Right renal pelvis (tissue), 4 donors: ENCODE measurements at places on chromosomes 6 and 20. TPM values are rescaled to one million over a fixed set of nuclear protein-coding genes. Genes with fewer than 3 reads are reported as not detected.

SNAP25 gene
- 7.4 TPM for polyA plus RNA-seq

MSH5 gene
- 21.1 TPM for polyA plus RNA-seq

ZCCHC3 gene
- polyA plus RNA-seq, result 51.3 TPM

PREX1 gene
- polyA plus RNA-seq, result 14.1 TPM

TCP11 gene
- polyA plus RNA-seq, result 2.7 TPM

HNF4A gene
- 54.4 TPM for polyA plus RNA-seq

CCDC170 gene
- 3.6 TPM for polyA plus RNA-seq

CYP24A1 gene
- 3.5 TPM for polyA plus RNA-seq

LGSN gene
- 0.82 TPM for polyA plus RNA-seq

- DNase-seq, result no peak
These were observed 1.1 kb downstream of the GLP1R start for GRCh38 chr6:39049575-39050283.

DNA sequence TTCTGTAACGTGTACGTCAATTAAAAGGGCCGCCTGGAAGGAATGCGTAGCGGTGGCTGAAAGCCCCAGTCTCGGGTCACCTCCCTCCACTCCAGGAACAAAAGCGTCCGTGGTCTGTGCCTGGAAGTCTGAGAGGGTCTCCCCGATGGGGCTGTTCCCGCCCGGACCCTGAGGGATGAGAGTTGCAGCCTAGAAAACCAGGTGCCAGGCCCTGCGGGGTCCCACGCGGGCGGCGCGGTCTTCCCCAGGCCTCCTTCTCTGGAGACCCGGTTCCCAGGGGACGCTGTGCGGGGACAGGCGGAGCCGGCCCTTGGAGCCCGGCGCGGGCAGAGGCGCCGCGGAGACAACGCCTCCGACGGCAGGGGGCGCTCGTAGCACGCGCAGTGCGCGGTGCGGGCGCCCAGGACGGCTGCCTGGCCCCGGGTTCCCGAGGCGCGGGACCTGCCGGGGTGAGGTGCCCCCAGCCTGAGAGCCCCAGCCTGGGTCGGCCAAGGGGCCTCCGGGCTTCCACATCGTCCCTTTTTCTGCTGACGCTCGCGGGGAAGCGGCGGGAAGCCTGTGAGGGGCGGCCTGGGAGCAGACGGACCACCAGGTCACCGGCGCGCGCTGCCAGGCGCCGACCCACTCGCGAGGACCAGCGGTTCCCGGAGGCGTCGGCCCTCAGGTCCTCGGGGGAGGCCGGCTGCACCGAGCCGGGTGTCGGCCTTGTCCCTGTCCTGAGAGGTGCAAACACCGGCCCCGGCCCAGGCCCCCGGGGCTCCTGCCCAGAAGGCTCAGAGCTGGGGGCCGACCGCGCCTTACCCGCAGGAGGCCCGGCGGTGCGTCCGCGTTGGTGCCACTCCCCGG, 5.3 kb upstream of the FOXC1 start:
- DNase-seq, result no peak

DNA sequence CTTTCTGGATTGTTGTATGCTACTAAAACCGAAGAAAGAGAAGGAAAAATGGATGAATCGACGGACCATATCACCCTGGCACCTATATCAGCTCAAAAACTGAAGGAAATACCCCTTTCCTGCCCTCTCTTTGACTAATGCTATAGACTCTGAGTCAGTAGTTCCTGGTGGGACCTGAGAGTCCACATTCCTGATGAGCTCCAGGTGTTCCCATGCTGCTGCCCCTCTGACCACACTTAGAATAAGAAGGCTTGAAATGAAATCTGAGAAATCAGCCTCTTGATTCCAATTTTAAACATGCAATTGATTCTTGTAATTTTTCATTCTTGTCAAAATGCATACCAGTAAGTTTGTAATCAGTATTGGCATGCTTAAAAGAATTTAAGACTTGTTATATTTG, 75.2 kb downstream of the PRL start:
- DNase-seq, result no peak

DNA sequence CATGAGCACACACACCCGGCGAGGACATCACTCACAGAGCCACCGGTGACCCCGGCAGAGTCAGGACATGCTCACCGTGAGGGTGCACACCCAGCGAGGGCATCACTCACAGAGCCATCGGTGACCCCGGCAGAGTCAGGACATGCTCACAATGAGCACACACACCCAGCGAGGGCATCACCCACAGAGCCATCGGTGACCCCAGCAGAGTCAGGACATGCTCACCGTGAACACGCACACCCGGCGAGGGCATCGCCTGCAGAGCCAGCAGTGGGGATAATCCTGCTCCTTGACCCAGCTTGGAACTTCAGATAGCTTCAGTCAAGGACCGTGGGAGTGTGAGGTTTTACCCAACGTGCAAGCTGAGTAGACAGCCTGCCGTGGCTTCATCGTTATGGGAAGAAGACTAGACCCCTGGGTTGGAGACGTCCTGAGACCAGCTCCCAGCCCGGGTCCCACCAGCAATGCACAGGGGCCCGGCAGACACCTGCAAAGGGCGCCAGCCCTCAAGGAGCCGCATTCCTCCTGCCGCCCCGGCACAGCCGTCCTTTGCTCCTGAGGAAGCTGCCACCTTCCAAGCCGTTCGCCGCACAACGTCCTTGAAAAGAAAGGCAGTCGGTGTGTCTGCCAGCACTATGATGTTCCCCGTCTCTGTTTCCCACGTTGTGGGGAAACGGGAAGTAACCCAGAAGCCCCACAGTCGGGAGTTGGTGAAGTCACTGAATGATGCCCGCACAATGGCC, 192.3 kb downstream of the DLL1 start:
- no peak for DNase-seq

DNA sequence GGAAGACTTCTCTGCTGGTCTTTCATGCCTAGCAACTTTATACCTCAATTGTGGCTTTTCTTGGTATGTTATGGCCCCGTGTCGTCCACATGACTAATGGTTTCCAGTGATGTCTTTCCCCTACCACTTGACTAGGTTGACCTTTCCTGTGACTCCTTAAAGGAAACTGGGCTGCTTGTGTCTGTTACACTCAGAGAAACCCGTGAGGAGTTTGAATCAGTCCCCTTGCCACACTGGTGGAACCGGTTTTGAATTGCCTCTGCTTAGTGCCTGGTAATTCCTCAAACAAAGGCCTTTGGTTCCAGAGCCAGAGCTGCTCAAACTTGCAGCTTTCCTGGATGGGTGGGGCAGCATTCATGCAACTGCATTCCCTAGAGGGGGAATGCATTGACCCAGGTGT, 21.9 kb downstream of the ECT2L start:
- no peak for DNase-seq

- DNase-seq, result no peak
These were observed 12.9 kb upstream of the NQO2 start for GRCh38 chr6:2986722-2987221.

GRCh38 chr20:46739431-46740213, 30.2 kb downstream of the SLC2A10 start:
- no peak for DNase-seq

- no peak for DNase-seq
These were observed 32.3 kb upstream of the OVOL2 start for GRCh38 chr20:18090044-18090443.

GRCh38 chr6:46741482-46741881, 5.3 kb upstream of the ANKRD66 start:
- DNase-seq, result no peak

- DNase-seq, result no peak
These were observed 35.6 kb downstream of the RIOK1 start for GRCh38 chr6:7424967-7425807.

- DNase-seq, result no peak
These were observed 42.0 kb upstream of the MCHR2 start for GRCh38 chr6:100035873-100036653.

DNA sequence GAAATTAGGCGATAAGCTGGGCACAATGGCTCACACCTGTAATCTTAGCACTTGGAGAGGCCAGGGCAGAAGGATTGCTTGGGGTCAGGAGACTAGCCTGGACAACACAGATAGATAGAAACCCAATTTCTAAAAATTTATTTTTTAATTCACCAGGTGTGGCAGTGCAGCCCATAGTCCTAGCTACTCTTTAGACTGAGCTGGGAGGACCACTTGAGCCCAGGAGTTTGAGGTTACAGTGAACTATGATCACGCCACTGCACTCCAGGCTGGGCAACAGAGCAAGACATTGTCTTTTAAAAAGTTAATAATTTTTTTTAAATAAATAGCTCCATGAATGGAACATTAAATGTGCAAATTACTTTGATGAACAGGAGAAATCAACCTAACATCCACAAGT, 8.2 kb downstream of the ZNF318 start:
- DNase-seq, result no peak

DNA sequence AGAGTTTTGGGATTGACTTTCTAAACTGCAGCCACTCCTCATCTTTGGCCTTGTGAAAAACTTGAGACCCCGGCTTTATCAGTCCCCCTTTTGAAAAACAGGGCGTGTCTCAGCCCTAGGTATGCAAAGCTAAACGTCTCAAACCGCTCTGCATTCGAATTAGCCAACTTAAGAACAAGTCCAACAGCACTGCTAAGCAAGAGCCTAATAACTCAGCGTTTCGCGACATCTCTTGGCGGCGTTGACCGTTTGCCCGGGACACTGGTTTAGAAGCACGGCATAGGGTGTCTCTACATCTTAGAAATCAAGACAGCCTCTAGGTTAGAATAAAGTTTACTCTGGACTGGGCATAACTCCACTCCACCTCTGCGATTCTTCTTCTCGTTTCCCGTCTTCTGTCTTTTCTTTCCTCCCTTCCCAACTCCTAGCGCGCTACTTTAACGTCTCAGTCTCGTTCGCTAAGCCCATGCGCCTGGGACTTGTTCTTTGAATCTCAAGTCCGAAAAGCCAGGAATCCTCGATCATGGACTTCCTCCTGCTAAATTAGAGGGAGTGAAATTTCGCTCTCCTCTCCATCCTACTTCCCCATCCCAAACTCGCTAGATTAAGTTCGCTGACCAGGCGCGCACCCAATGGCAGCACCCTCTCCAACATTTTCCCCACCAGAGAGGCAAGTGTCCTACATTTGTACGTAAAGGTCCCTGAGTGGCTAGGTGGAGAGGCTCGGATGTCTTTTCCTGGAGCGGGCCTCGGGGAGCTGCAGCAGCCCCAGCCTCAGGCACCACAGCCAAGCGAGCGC, 10.5 kb upstream of the TFAP2A start:
- DNase-seq, result no peak

GRCh38 chr20:32485770-32486478, 99.2 kb downstream of the NOL4L start:
- DNase-seq, result no peak

- DNase-seq, result no peak
These were observed 30.8 kb downstream of the BNIP5 start for GRCh38 chr6:36305885-36306284.

DNA sequence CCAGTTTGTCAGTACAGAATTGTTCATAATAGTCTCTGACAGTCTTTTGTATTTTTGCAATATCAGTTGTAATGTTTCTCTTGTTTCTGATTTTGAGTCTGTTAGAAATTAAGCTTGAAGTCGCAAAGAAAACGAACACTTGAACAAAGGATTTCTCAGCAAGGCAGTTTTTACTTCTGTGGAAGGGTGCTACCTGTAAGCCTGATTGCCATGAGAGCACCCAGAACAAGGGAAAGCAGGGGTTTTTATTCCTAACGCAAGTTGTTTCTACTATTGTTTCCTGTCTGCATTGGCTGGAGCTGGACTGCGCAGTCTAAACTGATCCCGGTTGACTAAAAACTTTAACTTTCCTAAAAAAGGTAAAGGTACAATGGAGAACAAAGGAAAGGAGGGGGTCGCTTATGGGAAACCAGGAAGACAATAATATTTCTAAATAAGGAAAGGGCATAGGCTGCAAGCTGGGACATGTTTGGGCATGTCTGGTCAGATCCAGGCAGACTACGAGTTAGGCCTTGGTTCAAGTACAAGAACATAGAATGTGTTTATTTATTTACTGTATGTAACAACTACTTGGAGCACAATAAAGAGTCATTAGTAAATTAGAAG, 28.5 kb downstream of the HLA-B start:
- DNase-seq, result no peak

DNA sequence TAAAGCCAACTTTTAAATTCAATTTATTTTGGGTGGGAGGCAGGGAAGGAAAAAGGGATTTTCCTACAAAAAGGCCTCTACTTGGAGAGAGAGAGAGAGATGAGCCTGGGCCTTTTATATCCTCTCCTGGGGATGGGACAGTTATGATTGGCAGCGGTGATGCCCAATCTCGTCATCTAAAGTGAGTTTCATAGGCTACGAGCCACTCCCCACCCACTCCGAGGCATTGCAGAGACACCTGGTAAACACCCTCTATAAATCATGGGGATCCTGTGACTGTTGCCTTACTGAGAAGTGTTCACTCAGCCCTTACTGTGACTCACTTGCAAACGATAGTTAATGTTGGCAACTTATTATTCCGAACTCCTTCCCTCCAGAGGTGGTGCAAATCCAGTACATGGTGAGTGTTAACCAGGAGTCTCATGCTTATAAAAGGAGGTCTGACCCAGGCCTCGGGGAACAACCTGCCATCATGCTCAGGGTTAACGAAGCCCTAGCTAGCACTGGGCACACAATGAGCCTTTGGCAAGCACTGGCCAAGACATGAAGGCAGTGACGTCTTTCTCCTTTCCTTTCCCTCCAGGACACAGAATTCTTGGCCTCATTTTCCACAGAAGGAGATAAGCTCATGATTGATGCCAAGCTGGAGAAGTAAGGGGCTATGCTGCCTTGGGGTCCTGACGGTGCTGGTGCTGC, 20.5 kb downstream of the BPIFB4 start:
- no peak for DNase-seq

GRCh38 chr6:11460001-11460668, 77.4 kb upstream of the TMEM170B start:
- DNase-seq, result no peak

DNA sequence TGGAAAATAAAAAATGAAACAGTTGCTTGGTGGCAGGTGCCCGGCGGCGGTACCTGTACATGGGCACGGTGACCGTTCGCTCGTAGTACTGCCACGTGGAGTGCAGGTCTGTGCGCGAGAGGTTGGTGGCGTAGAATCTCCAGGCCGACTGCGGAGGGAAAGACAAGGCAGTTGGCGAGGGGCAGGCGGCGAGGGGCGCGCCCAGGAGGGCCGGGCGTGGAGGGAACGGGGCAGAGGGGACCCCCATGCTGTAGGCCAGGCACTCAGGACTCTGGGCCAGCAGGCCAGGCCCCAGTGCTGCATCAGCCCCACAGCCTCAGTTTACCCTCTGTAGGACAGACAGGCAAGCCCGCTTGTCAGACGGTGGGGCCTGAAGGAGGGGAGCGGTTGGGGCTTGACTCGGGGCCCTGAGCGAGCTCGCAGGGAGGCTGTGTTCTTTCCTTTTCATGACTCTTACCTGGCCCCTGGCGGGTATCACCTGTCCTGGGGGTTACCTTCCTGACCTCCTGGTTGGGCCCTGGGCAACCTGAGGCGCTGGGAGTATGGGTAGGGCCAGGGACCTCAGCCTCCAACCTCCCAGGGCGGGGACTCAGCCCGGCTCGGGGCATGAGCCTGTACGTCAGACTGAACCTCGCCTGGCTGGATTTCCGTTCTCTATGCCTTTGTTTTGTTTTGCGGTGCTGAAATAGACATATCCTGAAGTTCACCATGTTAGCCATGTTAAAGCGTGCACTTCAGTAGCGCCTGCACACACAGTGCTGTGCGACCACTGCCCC, 38.5 kb downstream of the KCNQ2 start:
- DNase-seq, result no peak
